ENCODE measurements at places on chromosomes 3 and 15. TPM values are rescaled to one million over a fixed set of nuclear protein-coding genes. Genes with fewer than 3 reads are reported as not detected.

DNA sequence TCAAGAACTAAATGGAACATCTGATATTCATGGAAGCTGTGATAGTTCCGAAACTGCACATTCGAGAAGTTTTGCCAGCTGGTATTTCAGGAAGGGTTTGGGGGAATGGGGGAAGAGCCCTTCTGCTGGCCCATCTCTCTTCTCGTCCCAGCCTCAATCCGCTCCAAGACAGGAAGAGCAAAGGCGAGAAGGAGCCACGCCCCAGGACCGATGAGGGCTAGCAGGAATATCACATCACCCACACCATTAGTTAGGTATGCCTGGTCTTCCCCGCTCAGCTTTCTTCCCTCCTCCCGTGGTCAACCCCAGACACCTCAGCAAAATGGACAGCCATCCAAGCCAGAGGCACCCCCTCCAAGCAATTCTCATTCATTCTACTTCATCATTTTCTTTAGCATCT is 14.9 kb upstream of the PCSK6 start:
- DNase-seq: no peak

DNA sequence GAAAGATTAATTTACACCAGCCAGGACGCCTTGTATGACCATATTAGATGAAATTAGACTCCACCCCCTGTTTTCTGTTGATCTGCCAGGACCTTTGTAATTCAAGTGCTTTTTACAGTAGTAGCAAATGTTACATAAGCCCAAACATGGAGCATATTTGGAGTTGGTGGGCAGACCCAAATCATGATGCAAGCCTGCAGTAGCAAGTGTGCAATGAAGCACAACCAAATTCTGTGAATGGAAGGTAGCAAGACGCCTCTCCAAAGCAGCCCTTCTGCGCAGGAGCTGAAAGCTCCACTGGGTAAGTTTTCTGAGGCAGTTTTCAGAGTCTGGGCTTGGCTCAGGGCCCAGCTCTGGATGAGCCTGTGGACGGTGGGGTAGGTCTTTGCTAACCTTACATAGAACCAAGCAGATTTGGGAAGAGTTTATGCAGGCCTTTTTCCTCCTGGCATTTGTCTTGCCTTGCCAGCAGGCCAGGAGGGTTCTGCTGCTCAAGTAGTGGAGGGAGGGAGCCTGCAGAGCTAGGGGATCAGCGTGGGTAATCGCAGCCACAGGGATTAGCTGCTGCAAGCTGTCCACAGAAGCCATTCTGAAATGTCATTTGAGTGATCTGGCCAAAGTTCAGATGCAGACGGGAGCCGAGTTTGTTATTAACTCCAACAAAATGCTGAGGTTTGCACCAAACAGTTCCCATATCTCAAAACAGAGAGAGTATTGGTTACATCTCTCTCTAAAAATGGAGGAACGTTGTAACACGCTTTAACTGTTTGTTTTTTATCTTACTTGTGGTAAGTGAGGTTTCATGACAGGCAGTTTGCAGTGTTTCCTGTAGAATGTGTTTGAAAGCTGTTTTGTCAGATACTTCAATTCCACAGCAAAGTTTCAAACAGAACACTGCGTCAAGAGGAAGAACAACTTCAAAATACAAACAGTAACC is 55.4 kb downstream of the PSMD6 start:
- no peak for DNase-seq

- no peak for DNase-seq
These were observed 46.6 kb downstream of the ZFAND6 start for GRCh38 chr15:80106051-80106450.

The ATP13A5 gene
- not detected for total RNA-seq

- DNase-seq: no peak
These were observed 309.4 kb downstream of the ULK4 start for GRCh38 chr3:41652506-41652905.

GRCh38 chr15:55277116-55277564 is 12.5 kb downstream of the RAB27A start:
- no peak for DNase-seq

The SPG21 gene
- 108 TPM for total RNA-seq

The GOLGA6L10 gene
- 4.3 TPM for total RNA-seq

Data from ureter (tissue), 1 donor.